Heart left ventricle (tissue), 16 donors: ENCODE measurements at places on chromosomes 7 and 10.

- no peak for DNase-seq
Measured at GRCh38 chr10:59593768-59594167, 115.9 kb downstream of the SLC16A9 start.

GRCh38 chr7:41238851-41239331, 464.0 kb downstream of the INHBA start:
- no peak for DNase-seq

- no peak for DNase-seq
Measured at GRCh38 chr10:86506499-86506898, 15.1 kb downstream of the WAPL start.

DNA sequence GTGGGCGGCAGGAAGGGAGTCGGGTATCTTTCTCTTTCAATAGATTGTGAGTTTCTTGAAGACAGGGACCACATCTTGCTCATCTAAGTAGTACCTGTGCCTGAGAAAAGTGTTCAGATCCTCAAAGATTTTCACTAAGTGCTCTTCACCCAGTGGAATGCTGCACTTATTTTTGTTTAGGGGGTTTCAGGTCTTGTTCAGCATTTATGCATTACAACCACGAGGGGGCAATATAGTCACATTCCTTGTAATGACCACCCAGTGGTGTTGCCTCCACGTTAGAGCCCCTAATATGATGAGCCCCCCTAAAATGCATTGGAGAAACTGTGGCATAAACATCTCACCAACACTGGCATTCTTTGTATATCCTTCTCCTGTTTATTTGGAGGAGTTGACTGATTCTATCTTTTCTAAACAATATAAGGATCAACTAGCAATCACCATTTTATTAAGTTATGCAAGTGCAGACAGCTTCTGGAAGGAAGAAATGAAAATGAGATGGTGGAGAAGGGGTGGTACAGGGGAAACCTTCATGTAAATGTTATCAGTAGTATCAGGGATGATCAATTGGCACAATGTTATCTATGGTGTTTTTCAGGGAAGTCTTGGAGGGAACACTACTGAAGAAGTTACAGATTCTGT, 3.1 kb upstream of the PAPSS2 start:
- no peak for DNase-seq

DNA sequence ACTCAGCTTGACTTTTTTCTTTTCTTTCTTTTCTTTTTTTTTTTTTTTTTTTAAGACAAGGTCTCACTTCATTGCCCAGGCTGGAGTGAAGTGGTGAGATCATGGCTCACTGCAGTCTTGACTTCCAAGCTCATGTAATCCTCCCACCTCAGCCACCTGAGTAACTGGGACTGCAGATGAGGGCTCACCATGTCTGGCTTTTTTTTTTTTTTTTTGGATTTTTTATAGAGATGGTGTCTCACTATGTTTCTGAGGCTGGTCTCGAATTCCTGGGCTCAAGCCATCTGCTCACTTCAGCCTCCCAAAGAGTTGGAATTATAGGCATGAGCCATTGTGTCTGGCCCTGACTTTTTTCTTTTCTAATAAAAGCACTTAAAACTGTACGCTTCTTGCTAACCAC, 358.2 kb upstream of the IGFBP3 start:
- DNase-seq, result no peak

- no peak for DNase-seq
Measured at GRCh38 chr7:3138206-3138605, 94.5 kb upstream of the CARD11 start.

DNA sequence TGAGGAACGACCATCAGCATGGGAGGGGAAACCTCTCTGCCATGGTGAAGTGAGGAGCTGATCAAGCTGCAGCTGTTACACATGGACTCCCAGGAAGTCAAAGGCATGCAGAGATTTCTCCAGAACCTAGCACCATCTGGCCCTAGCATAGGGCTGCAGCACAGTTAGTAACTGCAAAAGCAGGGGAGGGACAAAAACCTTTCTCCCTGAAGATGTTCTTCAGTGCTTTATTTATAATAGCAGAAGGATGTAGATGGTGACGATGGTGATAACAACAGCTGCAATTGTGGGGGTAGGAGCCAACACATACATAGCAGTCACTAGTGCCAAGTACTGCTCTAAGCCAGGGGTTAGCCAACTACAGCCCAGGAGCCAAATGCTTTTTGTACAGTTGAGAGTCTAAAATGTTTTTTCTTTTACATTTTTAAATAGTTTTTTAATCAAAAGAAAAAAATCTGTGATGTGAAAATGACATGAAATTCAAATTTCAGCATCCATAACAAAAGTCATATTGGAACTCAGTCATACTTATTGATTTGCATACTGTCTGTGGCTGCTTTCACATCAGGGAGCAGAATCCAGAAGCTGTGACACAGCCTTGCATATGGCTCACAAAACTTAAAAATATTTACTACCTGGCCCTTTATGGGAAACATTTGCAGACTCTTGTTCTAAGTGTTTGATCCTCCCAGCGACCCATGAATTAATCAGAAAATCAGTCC, 299.5 kb downstream of the ELMO1 start:
- no peak for DNase-seq

DNA sequence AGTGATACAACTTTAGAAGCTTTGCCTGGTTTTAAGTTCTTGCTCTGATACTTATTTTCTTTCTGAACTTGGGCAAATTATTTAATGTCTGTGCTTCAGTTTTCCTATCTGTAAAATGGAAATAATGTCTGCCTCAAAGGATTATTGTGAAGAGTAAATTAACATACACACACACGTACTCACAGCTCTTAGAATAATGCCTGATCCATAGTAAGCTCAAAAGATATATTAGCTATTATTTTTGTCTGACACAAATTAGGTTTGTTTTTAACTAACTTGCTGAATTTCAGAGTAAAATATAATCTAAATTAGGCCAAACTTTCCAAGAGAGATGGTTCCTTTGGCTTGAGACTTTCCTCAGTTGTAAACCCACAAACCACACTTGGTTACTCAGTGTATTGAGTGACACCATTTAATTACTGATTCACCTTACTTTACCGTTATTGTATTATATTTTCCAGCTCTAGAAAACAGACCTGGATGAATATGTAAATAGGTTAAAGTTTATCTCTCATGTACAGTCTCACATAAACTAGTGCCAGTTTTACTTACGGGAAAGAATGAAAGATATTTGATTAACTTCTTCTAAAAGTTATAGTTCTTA, 50.4 kb downstream of the VTI1A start:
- no peak for DNase-seq

DNA sequence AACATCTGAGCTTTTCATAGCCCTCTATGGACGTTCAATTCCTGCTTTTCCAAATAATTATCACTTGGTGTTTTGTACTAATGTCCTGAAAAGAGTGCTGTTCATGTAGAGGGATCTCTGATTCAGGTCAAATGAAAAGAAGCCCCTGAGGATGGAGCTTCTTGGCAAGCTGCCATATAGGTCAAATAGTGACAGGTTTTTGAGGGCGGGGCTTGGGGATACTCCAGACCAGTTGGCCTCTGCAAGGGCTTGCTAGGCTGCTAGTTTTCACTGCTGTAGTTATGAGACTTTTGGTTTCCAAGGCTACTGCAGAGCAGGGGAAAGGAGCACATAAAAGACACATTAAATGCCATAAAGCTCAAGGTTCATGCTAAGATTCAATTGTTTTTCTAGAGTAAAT, 257.2 kb upstream of the CACNA2D1 start:
- DNase-seq, result no peak

- no peak for DNase-seq
Measured at GRCh38 chr10:126087796-126088505, 191.6 kb downstream of the FANK1 start.

DNA sequence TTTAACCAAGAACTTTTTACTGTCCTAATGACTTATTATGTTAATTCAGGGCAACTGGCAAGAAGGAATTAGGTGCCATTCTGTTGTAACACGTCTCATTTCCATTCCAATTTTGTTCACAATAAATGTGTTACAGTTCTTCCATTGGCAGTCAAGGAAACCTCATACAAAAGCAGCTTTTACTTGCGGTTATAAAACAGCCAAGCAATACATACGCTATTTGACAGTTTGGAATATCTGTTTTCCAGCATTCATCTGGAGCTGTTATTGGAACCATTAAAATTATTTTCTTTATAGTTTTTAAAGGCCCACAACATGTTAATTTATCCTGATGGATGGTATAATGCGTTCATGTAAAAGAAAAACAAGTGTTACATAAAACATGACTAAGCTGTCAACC, 33.3 kb downstream of the MTERF1 start:
- DNase-seq, result no peak

- no peak for DNase-seq
Measured at GRCh38 chr7:151611041-151611440, 91.3 kb upstream of the RHEB start.

DNA sequence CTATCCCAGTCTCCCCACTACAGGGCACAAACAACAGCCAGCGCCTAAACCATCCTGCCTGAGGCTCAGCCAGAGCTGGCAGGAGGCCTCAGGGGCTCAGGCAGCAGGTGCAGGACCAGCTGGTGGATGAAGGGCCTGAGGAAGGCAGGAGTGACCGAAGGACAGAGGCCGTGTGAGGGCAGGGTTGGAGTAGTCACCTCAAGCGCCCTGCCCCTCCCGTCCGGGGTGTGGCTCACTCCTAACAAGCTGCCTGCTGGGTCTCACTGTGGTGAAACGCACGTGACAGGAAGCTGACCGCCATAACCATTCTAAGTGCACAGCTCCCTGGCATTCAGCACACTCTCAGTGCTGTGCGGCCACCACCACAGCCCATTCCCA, 281.1 kb downstream of the ELFN1 start:
- peak; percentile 78 for DNase-seq

- no peak for DNase-seq
Measured at GRCh38 chr10:76115131-76115470, 683.7 kb downstream of the LRMDA start.

- DNase-seq, result no peak
Measured at GRCh38 chr7:5586279-5586962, 162.8 kb upstream of the TNRC18 start.

DNA sequence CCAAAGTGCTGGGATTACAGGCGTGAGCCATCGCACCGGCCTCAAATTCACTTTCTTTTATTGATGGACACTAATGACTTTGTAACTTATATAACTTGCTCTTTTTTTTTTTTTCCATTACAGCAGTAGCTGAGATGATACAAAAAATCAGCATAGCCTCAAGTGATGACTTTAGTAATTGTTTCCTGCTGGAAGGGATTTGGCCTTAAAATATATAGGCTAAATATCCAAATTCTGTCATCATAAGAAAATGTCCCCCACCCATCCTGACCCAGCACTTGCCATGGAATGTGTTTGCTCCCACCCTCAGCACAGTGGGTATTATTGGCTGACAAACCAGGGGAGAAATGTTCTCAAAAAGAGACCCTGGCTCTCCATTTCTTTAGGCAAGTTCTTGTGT, 1264.1 kb upstream of the AUTS2 start:
- no peak for DNase-seq

- DNase-seq, result no peak
Measured at GRCh38 chr7:151193203-151193978, 6.3 kb upstream of the ASB10 start.

DNA sequence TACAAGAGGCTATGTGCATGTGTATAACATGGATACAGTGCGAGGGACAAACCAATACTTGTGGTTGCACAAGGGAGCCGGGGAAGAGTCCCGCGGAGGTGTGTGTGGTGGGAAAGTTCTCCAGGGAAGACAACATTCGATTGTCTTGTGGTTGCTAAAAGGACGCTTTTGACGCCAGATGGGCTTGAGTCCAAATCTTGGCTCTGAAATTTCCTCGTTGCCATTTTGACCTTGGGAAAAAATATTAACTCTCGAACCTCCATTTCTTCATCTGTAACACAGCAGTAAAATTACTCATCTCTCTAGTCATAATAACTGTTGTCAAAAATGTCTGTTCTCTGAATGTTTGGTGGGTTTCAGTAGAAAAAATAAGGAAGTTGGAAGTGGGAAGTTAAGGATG, 16.5 kb downstream of the PLXDC2 start:
- no peak for DNase-seq

GRCh38 chr7:97499204-97499603, 232.7 kb upstream of the TAC1 start:
- DNase-seq, result no peak

GRCh38 chr7:132392713-132393112, 183.6 kb downstream of the PLXNA4 start:
- DNase-seq, result no peak

DNA sequence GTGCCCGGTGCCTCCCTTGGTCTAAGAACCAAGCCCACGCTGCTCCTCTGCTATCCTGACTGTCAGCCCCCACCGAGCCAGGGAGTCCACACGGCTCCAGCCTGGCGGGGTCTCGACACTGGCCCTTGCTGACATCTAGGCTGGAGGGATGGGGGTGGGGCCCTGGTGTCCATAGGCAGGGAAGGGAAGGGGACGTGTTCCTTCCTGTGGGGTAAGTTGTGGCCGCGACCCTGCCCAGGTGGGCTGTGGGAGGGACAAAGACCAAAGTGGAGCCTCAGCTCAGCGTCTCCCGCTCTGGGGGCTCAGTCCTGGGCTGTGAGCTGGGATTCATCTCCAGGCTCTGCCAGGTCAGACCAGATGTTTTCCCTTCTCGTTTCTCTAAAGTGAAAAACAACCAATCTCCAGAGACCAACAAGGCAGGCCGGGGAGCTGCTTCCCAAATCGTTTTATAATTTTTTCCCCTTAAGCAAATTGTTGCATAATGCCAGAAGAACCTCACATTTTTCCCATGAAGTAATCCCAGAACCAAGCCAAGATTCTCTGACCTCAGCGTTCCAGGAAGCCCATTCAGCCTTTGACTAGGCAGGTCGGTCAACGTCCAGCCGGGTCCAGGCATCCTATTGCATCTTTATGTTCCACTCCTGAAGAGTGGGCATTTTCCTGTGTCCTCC, 101.2 kb downstream of the RGS10 start:
- DNase-seq, result peak; percentile 66

GRCh38 chr7:130278860-130279259, 12.2 kb downstream of the CPA2 start:
- no peak for DNase-seq

GRCh38 chr10:109892931-109893330, 30.4 kb downstream of the XPNPEP1 start:
- no peak for DNase-seq

- DNase-seq, result no peak
Measured at GRCh38 chr7:19113855-19114550, 3.4 kb downstream of the TWIST1 start.

- no peak for DNase-seq
Measured at GRCh38 chr10:124842721-124843120, 41.1 kb downstream of the ABRAXAS2 start.

DNA sequence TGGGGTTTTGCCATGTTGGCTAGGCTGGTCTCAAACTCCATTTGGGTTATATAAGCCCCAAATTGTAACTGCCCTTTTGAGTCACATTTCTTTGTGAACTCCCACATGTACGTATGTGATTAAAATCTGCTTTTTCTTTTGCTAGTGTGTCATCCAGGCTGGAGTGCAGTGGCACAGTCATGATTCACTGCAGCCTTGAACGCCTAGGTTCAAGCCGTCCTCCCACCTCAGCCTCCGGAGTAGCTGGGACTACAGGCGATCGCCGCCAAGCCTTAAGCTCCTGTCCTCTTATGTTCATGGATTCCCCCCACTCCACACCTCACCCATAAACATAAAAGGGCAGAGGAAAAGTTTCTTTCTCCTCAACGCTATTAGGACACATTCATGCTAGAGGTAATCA, 4.4 kb upstream of the SMC3 start:
- DNase-seq, result no peak
